ENCODE measurements at places on chromosomes 6 and 20.

DNA sequence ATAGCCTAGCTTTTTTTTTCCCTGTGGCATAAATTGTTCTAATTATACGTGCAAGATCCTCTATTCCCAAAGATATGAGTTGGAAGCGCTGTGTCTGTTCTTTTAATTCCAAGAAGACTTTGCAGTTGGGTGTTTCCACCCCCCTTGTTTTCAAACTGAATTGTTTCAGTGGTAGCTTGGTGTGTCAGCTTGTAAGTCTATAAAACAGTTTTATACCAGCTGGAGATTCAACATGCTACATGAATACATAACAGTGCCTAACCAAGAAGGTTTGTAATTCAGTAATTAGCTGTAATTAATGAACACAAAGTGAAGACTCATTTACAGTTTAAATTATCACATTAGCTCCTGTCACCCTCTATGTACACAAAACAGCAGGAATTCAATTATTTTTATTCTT, 154.0 kb downstream of the ZNF217 start:
- no peak for DNase-seq

DNA sequence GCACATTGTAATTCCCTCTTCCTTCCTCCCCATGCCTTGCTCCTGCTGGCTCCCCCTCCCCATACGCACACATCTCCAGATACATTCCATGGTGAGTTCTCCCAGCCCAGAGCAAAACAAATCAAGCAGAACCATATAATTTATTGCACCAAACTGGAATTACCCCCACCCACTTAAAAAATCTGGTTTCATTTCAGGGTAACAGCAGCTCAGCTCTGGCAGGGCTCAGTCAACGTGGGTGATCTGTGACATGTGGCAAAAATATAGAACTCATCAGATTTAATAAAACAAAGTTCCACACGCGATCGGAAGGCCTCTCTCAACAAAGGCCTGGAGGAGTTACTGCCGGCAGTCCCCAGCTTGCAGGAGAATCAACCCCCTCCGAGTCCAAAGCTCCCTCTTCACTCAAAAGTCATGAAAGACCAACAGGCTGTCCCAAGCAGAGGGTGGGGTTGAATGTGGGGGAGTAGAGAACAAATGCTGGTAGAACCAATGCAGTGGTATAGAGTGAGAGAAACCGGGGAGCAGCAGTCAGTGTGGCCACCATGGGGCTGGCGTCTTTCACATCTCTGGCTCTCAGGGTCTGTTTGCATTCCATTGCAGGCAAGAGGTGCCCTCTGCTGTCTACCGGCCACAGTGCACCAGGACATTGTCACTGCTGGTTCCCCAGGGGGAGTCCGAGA, 323.3 kb upstream of the NT5E start:
- DNase-seq: peak; percentile 79

DNA sequence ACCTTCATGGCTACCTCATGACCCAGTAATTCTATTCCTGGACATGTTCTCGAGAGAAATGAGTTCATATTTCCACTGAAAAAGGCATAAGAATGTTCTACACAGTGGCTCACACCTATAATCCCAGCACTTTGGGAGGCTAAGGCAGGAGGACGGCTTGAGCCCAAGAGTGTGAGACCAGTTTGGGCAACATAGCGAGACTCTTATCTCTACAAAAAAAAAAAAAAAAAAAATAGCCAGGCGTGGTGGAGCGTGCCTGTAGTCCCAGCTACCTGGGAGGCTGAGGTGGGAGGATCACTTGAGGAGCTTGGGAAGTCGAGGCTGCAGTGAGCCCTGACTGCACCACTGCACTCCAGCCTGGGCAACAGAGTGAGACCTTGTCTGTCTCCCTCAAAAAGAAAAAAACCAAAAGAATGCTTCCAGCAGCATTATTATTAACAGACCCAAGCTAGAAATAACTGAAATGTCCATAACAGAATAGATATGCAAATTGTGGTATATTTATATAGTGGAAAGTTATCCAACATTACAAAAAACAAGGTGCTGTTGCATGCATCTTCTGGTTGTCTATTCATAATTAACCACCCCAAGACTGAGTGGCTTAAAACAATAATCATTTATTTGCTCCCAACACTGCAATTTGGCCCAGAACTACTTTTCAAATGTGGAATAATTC, 9.4 kb upstream of the RAB44 start:
- DNase-seq: no peak

- no peak for DNase-seq
These were observed 270.0 kb downstream of the ADGB start for GRCh38 chr6:146868671-146869209.

GRCh38 chr20:46939031-46939965, 44.7 kb downstream of the EYA2 start:
- DNase-seq: no peak

DNA sequence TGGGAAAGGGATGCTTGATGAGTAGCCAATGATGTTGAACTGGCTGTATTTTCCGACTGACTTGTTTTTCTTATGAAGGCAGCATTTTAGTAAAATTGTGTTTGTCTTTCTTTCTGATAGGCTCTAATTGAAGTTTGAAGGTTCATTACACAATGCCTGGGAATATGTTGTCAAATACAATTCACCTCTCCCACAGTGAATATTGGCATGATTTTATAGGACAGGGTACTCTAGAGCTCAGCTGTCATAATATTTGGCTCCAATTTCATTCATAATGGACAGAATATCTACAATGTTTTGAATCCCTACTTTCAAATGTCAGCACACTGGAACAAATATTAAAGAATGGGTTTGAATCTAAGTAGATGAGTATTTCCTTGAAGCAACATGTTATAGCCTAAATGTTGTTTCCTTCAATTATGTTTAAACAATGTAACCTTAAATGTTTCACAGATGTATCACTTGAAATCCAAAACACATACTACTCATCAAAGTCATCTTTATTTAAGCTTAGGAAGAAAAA, 81.4 kb downstream of the LAMA2 start:
- DNase-seq: no peak

GRCh38 chr6:138979813-138980668, 8.0 kb downstream of the REPS1 start:
- DNase-seq: no peak

GRCh38 chr20:22763257-22763906, 179.0 kb upstream of the FOXA2 start:
- peak; percentile 35 for DNase-seq

DNA sequence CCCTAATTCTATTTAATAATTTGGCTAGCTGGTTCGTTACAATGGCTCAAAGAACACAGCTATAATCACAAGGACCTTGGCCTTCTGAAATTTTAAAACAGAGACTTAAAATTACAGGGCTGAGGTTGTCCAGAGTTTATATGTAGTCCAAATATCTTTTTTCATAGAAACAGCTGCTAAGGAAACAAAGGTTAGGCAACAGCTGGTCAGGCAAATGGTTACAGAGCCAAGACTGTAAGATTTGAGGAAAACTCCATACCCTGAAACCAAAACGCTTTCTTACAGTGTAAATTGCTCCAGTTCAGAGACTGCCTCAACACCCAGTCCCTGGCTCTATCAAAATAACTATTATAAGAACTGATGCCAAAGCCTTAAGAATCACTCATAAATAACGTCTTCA, 9.7 kb upstream of the ARHGAP18 start:
- no peak for DNase-seq

GRCh38 chr6:81755551-81755950, 3.1 kb upstream of the TENT5A start:
- peak; percentile 57 for DNase-seq

- DNase-seq: no peak
These were observed 41.8 kb upstream of the UBR2 start for GRCh38 chr6:42522036-42522435.

GRCh38 chr20:43987531-43987930, 72.9 kb downstream of the TOX2 start:
- no peak for DNase-seq

- DNase-seq: peak; percentile 61
These were observed 687 bp downstream of the SLC35A1 start for GRCh38 chr6:87473419-87473903.

- no peak for DNase-seq
These were observed 262.5 kb downstream of the BTBD3 start for GRCh38 chr20:12180107-12180661.

- DNase-seq: peak; percentile 46
These were observed at the start of gene BPI for GRCh38 chr20:38303908-38304379. Gene BPI, plus strand, starts transcription at chr20:38304156. Its CDS starts 68 bp downstream, at chr20:38304224.

DNA sequence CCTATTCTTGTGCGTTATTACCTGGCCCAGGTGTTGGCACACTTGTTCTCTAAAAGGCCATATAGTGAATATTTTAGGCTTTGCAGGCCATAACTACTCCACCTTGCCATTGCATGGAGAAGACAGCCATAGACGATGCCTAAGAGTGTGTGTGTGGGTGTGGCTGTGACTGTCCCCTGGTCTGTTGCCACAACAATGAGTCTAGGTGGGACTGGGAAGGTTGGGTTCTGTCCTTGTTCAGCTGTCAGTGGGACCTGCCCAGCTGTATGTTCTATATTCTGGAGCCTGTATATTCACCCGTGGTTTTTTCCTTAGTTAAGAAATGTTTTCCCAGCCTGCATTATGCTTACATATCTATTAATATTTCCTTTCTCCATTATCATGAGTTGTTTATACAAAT, 38.6 kb downstream of the CEP43 start:
- DNase-seq: no peak

DNA sequence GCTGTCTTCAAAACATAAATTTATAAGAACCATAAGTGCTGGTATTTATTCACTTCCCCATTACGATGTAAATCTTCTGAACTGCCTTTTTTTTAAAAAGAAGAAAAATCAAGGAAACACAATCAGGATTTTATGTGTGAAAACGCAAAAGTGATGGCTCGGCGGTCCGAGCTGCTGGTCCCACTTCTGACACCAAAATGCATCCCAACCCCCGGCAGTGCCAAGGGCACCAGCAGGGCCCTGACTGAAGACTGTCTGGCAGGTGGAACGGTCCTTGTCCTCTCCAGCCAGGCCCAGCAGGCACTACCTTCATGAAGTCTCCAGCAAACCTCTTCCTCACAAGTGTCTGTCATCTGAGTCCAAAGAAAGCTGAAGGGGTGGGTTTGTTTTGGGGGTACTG, 41.2 kb downstream of the TBC1D7 start:
- DNase-seq: no peak

DNA sequence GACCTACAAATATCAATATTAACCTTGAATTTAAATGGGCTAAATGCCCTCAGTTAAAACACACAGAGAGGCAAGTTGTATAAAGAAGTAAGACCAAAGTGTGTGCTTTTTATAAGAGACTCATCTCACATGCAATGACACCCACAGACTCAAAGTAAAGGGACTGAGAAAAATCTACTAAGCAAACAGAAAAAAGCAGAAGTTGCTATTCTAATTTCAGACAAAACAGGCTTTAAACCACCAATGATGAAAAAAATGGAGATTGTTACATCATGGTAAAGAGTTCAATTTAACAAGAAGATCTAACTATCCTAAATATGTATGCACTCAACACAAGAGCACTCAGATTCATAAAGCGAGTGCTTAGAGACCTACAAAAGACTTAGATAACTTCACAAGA, 741.9 kb upstream of the MARCKS start:
- DNase-seq: no peak

DNA sequence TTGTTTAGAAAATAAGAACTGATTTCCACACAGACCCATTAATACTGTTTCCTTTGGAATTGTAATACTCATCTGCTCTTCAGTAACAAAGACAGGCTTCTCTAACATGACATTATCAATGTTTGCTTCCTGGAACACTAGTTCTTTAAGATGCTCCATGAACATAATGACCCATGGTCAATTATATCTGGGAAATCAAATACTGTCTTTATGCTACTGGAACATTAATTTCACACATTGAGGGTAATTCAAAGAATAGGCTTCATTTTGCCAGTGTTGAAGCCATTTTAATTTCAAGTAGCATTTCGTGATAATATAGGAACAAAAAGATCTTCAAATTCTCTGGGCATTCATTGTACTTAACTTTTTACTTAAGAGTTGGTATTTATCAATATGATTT, 80.9 kb downstream of the OPN5 start:
- DNase-seq: no peak

DNA sequence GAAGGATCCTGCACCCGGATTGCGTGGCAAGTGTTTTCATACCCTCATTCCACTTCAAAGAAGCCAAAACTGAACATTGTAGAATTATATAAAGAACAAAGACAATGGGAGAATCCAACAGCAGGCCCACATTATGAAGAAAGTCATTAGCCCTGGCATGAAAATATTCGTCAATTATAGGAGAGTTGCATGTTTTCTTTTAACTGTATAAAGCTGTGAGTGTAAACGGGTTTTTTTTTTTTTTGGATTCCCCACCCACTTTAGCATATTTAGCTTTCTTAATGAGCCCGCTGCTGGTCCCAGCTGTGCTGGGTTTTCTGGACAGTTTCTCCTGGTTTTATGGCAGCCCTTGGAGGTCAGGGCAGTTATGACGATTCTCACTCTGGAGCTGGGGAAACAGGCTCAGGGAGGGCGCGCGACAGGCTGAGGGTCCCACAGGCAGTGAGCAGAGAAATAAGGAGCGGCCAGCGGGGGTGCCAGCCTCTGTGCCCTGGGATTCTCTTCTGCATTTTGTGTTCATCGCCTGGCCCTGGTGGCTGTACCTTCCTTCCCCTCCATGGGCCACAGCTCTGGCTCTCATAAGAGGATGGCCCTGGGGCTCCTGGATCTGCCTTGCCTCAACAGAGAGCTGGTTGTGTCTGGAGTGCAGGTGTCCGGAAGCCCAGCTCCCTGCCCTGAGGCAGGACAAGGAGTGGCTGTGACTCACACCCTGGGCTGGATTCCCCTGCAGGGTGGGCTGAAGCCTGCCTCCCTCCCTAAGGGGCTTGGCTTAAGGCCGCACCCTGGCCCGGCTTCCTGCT, 24.1 kb upstream of the SULF2 start:
- no peak for DNase-seq

DNA sequence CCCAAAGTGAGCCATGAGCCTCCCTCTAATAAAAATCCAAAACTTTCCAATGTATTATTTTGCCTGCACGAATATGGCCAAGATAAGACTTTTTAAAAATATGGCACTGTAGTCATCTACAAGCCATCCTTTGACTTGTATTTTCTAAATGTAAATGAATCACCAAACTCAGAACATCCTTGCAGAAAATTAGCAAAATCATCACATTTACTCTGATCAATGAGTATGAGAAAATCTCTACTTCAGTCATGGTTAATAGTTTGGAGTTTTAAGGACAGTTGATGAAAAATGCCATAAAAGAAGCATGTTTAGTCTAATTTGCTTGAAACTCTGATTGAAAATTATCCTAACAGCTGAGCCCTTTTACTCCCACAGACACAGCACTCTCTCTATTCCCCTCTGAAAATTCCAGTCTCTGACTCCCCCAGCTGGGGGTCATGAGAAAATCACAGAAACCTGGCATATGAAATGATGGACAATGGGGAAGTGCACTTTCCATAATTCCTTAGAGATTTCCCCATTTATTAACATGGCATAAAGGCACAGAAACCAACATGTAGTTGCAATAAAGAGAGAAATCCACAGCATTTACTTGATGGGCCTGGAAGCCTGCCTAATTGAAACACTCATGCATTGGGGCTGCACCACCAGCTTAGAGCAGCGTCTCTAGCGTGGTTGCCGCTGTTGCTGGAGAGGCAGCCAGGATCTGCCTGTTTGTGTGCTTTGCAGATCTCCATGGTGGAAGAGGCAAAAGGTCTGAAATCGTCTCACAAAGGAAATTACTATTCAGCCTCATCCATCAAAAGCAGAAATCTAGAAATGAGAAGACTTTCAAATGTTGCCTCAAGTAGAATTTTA, 214.0 kb downstream of the WDR27 start:
- DNase-seq: peak; percentile 53
